ENCODE measurements at places on chromosomes 13 and 19.
A peak's percentile ranks its signal among the peaks of the same experiment; 100 is the strongest.

DNA sequence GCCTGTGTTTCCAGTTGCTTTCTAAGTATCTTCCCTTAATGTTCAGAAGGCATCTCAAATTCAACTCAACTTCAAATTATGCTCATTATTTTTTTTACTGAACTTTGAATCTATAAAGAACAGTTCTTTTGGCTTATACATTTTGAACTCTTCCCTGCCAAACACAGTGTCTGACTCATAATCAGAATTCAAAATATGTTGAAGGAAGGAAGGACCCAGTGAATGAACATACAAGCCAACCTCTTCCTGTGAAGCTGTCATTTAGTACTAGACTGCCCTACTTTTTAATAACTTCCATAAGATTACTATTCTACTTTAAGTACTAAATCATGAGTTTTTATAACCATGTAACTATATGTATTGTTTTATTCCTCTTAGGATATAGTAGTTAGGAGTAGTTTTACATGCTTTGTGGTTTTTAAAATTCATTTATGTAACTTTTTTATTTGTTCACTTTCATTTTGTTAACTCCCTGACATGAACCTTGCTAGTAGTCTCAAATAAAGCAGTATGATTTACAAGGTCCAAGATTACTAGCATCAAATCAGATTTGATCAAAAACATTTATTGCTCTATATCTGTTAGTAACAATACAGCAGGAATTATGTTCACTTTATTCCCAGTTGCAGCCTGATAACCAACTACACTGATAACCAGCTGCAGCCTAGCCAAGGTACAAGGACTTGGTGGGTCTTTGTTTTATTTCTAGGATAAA is 6.4 kb downstream of the NUDT15 start:
- DNase-seq: peak; percentile 52

DNA sequence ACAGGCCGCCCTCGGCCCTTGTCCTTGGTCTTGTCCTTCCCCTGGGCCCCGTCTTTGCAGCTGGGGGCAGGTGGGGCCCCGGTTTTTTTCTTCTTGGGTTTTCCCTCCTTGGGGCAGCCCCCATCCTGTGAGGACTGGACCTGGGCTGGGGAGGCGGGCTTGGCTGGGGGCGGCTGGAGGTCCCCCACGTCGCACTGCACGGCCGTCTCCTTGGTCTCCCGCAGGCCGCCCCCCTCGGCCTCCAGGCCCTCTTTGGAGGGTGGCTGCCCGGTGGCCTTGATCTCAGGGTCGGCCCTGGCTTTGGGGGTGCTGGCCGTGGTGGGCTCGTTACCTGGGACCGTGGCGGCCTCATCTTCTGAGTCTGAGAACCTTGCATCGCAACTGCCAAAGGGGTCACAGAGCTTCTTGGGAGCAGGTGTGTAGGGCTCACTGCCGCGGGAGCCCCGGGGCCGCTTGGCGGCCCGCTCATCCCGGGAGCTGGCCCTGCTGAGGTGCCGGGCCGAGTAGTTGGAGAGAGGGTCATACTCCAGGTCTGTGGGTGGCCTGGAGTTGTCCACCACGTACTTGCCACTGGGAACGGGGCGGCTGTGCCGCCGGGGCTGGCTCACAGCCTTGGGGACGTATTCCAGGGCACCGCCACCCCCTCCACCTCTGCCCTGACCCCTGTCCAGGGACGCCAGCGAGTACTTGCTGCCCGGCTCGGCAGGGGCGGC is 15.6 kb upstream of the ATP8B3 start:
- no peak for DNase-seq

DNA sequence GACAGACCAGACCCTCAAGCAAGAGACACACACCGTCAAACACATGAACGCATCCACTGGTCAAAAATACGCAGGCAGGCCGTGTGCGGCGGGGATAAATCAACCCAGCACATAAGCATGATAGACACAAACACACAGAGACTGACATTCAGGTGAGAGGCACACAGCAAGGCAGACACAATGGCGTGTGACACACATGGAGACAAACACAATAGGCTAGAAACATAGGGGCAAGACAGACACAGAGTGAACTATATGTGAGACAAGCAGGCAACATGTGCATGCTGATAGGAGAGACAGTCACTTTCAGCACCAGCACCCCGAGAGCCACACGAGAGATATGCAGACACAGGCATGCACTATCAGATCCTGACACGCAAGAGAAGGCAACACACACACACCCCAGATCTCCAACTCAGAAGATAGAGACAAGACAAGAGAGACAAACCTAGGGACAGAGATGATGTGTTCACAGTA is 6.9 kb upstream of the JUNB start:
- DNase-seq: no peak

DNA sequence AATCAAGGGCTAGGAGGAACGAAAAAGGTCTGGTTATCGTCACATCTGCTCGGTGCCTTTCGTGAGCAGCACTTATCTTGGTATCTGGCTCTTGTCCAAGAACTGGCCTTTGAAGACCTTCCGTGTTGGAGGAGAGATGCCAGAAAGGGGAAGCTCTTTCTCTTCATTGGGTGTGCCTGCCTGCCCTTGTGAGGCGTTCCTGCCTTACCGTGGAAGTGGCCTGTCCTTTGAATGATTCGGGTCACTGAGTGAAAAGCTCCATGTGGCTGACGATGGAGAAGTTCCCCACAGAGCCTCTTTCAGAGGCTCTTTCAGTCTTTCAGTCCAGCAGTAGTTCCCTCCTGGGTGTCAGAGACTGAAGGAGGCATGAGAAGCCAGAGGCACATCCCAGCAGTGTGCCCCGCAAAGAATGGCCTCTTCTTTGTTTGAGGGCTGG is 121.5 kb upstream of the SLC10A2 start:
- no peak for DNase-seq

GRCh38 chr13:58165617-58166016 is 534.1 kb downstream of the PCDH17 start:
- no peak for DNase-seq

- DNase-seq: no peak
These were observed 1308.4 kb downstream of the SLITRK5 start for GRCh38 chr13:88979465-88980175.

- DNase-seq: no peak
These were observed 313.3 kb downstream of the DCLK1 start for GRCh38 chr13:35817642-35818607.

GRCh38 chr19:10471909-10472308 is 31.2 kb downstream of the KEAP1 start:
- DNase-seq: peak; percentile 51

Measured in LHCN-M2 (cell line).